Uterus (tissue), 4 donors: ENCODE measurements at places on chromosomes 6 and 20. TPM values are rescaled to one million over a fixed set of nuclear protein-coding genes. Genes with fewer than 3 reads are reported as not detected.
A peak's percentile ranks its signal among the peaks of the same experiment; 100 is the strongest.

DNA sequence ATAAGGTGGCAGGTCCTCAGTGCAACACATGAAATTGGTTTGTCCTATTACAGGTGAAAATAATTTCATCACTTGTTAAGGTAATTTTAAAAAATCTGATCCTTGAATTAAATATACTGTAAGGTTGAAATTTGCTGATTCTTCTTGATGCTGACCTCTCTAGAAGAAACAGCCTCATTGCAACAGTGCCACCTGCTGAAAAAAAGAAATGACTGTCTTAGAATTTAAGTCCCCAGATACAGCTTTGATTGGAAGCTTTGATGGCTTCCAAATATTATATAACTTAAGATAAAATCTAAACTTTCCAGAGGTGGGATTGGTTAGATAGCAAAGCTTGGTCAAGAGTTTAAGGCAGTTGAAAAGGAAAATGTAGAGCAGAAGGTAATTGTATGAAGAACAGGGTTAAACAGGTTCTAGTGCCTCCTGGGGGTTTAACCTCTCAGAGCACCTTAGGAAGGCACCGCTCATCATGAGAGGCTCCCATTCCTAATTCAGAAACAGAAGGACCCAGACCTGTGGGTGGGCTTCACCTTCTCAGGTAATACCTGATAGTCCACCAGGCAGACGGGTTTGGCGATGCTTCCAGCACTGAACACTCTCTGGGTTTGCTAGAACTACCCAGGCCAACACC is 401.0 kb downstream of the PAX1 start:
- DNase-seq: no peak

GRCh38 chr6:145631374-145631773 is 103.9 kb downstream of the EPM2A start:
- no peak for DNase-seq

- no peak for DNase-seq
Measured at GRCh38 chr6:165662041-165662748, 846 bp downstream of the PDE10A start.

DNA sequence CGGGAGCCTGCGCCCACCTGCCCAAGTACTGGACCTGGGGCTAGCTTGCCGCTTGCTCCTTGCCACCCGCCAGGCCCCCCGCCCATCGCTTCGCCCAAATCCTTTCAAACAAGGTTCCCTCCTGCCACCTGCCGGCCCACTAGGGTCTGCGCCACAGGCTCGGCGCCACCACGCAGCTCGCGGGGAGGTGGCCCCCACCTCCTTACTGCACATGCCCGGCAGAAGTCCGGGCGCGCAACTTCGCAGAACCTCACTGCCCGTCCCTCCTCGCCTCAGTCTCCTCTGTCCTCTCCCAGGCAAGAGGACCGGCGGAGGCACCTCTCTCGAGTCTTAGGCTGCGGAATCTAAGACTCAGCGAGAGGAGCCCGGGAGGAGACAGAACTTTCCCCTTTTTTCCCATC is 11.2 kb downstream of the GNAS-AS1 start:
- DNase-seq: no peak

- DNase-seq: peak; percentile 93
Measured at GRCh38 chr20:53915446-53916172, 154.8 kb downstream of the BCAS1 start.

- DNase-seq: no peak
Measured at GRCh38 chr6:132736239-132736638, 21.5 kb downstream of the VNN2 start.

GRCh38 chr6:129183187-129183591 is 300.3 kb downstream of the LAMA2 start:
- no peak for DNase-seq

GRCh38 chr6:168155821-168156741 is 77.1 kb upstream of the FRMD1 start:
- DNase-seq: no peak

- DNase-seq: no peak
Measured at GRCh38 chr20:61664556-61665320, 400.9 kb downstream of the TAF4 start.

GRCh38 chr6:33248643-33248931 is 23.1 kb downstream of the VPS52 start:
- no peak for DNase-seq

GRCh38 chr6:53090576-53090975 is 25.4 kb downstream of the FBXO9 start:
- DNase-seq: no peak

DNA sequence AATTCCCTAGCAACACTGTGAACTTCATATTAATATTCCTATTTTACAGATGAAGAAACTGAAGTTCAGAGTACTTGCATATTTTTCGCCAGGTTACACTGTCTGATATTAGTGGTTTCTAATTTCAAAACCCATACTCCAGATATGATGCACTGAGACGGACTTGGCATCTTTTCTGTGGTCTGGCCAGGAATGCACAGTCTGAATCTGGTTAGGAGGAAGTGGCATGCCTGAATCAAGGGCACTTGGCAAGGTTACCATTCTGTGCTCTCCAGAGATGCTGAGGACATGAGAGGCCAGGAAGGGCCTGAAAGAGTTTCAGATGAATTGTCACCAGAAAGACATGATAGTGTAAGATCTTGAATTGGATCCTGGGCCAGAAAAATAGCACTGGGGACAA is 150.1 kb downstream of the HAO1 start:
- no peak for DNase-seq

DNA sequence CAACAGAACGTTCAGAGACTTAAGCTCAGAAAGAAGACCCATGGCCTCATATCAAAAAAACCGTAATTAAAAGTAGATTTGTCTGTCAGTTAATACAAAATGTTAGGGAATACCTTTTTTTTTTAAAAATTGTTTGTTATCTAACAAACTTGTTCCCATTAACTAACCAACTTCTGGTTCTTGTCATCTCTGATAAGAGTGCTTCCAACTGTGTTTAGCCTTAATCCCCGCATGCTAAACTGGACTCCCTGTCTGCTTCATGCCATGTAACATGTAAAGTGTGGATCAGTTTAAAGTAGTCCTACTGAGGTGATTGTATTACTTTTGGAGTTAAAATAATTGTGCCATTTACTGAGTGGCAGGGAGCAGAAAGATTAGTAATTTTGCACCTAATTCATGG is 6.3 kb downstream of the JARID2 start:
- no peak for DNase-seq

GRCh38 chr6:87261534-87261933 is 60.9 kb upstream of the SMIM8 start:
- no peak for DNase-seq

DNA sequence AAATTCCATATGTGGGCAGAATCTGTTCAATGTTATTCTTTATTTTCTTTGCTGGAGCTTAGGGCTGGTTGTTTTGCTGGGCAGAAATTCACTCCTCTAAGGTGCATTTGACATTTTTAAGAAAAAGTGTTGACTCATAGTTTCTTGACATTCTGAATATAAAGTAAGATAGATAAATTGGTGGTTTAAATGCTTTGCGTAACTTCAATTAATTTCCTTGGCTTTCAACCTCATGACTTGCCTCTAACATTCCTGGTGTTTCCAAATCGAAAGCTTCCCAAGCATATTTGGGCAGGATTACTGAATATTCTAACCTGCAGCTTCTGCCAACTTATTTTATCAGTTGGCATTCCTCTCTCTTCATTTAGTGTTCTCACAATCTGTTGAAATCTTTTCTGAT is 718.7 kb upstream of the ADGRB3 start:
- no peak for DNase-seq

DNA sequence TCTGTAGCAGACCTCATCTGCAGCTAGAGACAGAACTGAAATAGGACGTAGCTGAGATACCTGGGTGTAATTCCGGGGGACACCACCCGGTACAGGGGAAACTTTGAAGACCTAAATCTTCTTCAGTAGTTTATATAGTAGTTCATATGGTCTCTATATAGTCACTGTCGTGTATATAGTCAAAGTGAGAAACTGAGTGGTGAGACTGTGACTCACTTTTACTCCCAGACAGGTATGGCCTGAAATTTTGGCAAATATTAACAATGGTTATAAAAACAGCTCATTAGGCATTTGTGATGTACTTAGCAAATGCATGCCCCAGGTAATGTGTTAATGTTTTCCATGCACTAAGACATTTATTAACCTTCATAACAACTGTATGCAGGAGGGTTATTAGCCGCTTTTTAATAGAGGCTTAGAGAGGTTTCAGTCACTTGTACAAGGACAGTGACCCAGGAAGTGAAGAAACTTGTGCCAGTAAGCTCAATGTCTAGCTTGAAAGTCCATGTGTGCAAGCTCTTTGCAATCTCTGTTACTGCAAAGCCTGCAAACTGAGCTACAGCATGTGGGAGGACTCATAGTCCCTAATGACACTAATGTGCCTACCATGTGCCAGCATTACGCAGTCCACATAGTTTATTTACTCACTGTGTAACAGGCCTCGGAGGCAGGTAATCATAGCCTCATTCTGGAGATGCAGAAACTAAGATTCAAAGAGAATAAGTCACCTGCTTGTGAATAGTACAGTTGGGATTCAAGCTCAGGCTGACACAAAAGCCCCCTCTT is 165.4 kb upstream of the CHD6 start:
- DNase-seq: no peak

- DNase-seq: no peak
Measured at GRCh38 chr20:36847710-36848040, 28.3 kb upstream of the TLDC2 start.

DNA sequence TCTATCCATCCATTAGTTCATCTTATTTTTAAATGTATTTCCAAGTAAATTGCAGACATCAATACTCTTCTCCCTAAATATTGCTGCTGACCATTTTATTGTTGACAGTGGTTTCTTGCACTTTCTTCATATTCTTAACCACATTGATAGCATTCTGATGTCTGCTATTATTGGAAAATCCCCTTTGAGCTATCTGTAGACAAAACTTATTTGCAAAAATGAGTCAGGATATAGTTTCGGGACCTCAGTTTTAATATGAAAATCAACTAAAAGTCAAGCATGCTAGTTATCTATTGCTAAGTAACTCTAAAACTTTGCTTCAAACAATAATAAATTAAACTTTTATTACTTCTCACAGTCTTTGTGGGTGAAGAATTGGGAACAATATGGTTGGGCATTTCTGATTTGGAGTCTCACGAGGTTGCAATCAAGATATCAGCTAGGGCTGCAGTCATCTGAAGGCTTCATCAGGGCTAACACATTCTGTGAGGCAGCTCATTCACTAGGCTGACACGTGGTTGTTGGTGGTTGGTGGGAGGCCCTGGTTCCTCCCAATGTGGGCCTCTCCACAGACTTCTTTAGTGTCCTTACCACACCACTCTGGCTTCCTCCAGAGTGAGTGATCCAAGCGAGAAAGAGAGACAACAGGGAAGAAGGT is 32.7 kb downstream of the CD109 start:
- DNase-seq: no peak

GRCh38 chr6:126385536-126385935 is 45.6 kb downstream of the CENPW start:
- DNase-seq: no peak

DNA sequence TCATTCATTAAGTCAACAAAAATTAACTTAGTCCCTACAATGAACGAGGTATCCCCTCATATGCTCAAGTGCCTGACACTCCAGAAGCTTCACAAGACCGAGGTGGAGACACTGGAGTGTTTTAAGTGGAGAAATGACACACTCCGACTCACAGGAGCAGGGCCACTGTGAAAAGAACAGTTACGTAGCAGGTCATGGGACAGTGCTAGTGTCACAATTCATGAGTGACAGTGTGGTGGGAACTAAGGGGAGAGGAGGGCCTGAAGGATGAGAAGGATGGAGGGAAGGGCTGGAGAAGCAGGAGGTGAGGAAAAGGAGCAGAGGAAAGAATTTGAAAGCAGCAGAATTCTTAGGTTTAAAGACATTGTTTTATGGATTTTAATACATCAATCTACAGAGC is 1.3 kb upstream of the HLA-A start:
- no peak for DNase-seq

GRCh38 chr20:44736170-44737021 is 9.3 kb upstream of the KCNK15 start:
- peak; percentile 57 for DNase-seq

- no peak for DNase-seq
Measured at GRCh38 chr6:583116-583515, 73.8 kb downstream of the HUS1B start.

DNA sequence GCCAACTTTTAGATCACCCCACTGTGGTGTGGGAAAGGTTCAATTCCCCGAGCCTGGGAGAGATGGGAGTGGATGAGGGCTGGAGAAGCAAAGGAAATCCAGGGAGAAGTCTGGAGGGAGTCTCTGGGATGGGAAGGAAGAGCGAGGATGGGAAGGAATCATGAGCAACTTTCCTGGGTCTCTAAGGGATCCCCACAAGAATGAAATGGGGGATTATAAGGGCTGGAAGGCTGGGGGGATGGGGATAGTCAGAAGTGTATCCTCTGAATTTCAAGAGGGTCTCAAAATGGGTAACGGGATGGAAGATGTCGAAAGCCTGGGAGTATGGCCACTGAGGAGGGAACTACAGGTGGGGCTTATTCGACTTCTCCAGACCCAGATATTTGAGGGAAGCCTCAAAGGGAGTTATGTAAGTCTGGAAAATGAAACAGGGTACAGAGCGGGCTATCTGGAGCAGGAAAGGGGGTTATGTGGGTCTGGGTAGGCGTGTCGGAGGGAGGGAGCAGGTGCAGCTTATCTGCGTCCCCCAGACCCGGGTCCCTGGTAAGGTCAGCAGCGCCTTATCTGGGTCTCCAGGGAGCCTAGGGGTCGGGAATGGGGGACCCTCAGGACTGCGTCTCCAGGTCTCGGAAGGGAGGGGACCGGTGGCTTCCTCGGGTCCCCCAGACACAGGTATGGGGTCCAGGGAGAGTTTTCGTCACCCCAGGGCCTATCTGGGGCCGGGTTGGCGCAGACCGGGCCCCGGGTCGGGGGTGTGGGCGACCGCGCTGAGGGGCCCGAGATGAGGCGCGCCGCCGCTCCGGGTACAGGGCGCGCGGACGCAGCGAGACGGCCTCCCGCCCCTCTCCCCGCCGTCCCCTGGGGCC is 550 bp downstream of the PLAGL2 start:
- no peak for DNase-seq

- no peak for DNase-seq
Measured at GRCh38 chr6:106488494-106489370, 128.2 kb downstream of the CRYBG1 start.

- DNase-seq: no peak
Measured at GRCh38 chr6:90175627-90176538, 120.8 kb downstream of the BACH2 start.

DNA sequence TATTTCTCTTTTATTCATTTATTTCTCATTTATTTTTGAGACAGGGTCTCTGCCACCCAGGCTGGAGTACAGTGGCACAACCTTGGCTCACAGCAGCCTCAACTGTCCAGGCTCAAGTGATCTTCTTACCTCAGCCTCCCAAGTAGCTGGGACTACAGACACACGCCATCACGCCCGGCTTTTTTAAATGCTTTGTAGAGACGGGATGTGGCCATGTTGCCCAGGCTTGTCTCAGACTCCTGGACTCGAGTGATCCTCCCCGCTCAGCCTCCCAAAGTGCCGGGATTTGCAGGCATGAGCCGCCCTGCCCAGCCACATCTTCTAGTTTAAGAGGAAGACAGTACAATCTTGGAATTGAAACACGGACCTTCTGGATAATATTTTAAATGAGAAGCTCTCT is 21.6 kb upstream of the FOXF2 start:
- DNase-seq: no peak

Gene RAET1L
- total RNA-seq: not detected

Gene C6orf163
- not detected for total RNA-seq

Gene PLAGL2
- total RNA-seq: 5.0 TPM

Gene C6orf132
- 0.91 TPM for total RNA-seq

Gene PHF20
- total RNA-seq: 109 TPM

Gene KIF16B
- 17.7 TPM for total RNA-seq

Gene SYCP2
- total RNA-seq: 6.9 TPM

Gene HCRTR2
- total RNA-seq: not detected

Gene HACE1
- total RNA-seq: 15.9 TPM
